ENCODE measurements at places on chromosomes 12 and 14.
A peak's percentile ranks its signal among the peaks of the same experiment; 100 is the strongest.

GRCh38 chr14:93974299-93974698 lies 2.1 kb downstream of the ASB2 start:
- no peak for DNase-seq

- DNase-seq, result no peak
Observed at GRCh38 chr12:115758183-115758582, 519.3 kb downstream of the MED13L start.

- DNase-seq, result no peak
Observed at GRCh38 chr14:83257466-83258439, 1724.1 kb upstream of the SEL1L start.

GRCh38 chr14:55097881-55098560 lies 31.0 kb upstream of the LGALS3 start:
- peak; percentile 79 for DNase-seq

DNA sequence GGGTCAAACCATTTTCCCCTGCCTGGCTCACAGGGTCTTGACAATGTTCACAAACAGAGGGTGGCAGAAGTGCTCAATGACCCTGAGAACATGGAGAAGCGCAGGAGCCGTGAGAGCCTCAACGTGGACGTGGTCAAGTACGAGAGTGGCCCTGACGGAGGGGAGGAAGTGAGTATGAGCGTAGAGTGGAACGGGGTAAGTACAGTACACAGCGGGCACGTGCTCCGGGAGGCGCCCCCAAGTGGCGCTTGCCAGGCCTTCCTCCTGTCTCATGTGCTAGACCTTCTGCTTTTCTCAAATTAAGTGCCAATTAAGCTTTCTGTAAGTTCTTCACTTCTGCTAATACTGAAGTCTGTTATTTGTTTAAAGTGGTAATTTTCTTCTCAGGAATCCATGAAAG lies 35.9 kb downstream of the XRCC3 start:
- DNase-seq, result no peak

GRCh38 chr14:64963611-64964010 lies 8.5 kb downstream of the RAB15 start:
- DNase-seq, result no peak

GRCh38 chr12:54941659-54942058 lies 42.9 kb downstream of the TESPA1 start:
- DNase-seq, result no peak

DNA sequence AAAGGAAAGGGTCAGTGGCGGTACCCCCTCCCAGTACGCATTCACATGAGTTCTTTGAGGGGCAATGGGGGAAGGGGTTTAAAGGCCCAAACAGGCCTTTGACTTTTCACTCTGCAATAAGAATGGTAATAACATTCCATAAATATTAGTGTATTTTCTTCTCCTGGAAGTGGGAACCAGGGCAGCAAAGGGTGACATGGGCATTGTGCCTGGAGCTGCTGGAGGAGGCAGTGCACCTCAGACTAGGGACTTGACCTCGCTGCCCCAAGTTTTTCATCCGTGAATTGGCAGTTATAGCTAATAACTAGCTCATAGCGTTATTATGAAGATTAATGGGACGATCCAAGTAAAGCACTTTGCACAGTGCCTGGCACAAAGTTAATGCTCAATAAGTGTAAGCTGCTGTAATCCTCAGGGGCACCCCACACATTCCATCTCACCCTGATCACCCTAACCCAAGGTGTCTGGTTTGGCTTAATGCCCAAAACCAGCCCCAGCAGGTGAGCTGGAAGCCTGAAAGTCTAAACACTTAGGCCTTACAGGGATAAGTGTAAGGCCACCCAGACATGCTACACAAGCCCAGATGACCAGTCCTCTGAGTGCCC lies 2.8 kb upstream of the KCNH3 start:
- peak; percentile 61 for DNase-seq

- no peak for DNase-seq
Observed at GRCh38 chr12:125492354-125493270, 427.4 kb downstream of the AACS start.

DNA sequence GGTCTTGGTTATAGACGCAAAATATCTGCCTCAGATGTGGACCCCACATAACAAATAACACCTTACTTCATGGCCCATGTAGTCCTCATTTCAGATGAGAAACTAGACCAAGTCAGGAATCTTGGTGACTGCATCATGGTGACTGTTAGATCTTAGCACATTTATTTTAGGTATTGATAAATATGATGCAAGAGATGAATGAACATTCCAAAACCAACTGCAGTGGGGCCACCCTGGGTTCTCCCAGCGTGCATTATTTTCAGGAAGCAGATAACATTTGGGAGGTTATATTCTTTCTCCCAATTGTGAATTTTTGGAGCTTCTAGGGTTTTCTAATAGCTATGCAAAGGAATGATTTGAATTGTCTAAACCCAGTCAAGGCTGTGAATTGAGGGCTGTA lies 55.2 kb upstream of the PTGR2 start:
- no peak for DNase-seq

DNA sequence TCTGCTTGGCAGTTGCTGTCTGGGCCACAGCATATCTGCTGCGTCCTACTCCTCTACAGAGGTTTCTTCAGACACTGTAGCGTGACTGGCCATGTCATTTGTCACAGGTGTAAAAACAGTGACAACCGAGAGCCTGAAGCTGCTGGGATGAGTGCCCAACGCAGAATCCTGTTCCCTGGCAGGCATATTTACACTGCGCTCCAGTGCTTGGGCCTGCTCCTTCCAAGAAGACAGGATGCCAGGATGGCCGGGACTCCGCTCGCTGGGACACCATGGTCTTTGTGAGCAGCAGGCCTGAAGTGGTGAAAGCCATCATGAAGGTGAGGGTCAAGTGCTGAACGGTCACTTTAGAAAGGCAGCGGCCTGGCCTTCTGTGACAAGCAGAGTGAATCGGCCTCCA lies 171.4 kb downstream of the EMP1 start:
- no peak for DNase-seq

DNA sequence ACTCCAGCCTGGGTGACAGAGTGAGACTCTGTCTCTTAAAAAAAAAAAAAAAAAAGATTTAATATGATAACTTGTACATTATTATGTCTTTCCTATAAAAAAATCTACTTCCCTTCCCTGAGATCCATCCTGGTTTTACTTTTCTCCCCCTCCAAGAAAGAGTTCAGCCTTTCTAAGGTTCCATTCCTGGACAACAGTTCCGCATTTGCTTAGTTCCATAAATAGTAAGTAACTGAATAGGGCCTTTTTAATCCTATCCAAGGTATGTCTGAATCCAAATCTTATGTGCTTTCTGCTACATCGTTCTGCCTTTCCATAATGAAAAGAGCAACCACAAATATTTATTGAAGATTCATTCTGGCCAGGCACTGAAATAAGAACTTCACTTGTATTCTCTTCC lies 187.8 kb downstream of the DACT1 start:
- DNase-seq, result no peak

- no peak for DNase-seq
Observed at GRCh38 chr12:87924149-87924548, 105.1 kb downstream of the C12orf50 start.

DNA sequence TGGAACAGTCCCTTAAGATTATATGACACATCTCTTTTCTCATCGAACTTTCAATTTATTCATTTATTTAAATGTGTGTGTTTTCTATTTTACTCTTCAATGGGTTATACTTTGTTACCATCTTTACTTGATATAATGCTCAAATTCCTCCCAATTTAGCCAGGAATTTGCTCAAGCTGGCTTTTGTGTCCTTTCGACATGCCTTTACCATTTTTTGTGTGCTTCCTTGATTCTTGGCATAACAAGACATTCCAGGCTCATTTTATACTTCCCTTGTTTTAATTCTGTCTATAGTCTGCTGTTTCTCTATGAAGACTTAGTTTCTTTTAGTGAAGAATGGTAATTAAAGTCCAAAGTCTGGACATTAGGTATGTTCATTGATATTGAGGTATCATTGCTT lies 315.8 kb downstream of the AEBP2 start:
- DNase-seq, result no peak

- no peak for DNase-seq
Observed at GRCh38 chr14:71324767-71325272, 417.6 kb downstream of the PCNX1 start.

DNA sequence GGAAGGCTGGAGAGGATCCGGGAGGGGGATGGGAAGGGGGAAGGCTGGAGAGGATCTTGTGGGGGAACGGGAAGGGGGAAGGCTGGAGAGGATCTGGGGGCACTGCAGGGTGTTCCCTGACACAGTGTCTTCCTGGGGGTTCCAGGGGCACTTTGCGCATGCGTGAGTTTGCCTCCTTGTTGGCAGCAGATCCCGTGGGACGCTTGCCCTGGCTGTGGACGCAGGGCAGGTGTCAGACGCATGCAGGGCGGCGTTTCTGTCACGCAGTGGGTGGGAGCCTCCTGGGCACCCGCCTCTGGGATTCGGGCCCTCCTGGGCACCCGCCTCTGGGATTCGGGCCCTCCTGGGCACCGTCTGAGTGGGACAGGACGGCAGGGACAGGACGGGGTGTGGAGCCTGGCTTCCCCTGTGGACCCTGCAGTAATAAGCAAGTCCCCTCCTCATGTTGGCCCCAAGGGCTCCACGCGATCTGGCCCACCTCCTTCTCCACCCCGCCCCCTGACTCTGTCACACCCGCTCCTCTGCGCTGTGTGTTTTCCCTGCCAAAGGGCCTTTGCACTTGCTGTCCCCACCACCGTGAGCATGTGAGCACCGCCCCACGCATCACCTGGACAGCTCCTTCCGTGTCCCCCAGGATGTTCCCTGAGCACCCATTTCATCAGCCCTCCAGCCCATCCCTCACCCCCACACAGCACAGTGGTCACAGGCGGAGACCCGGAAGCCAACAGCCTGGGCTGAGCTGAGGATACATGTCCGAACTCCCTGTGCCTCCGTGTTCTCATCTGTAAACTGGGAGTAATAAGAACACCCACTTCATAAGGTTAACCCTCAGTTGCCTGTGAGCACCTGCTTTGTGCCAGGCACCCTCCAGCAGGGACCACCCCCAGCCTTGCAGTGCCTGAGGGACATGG lies 4.4 kb downstream of the MMP17 start:
- no peak for DNase-seq

- no peak for DNase-seq
Observed at GRCh38 chr12:3367750-3368444, 123.1 kb upstream of the PRMT8 start.

DNA sequence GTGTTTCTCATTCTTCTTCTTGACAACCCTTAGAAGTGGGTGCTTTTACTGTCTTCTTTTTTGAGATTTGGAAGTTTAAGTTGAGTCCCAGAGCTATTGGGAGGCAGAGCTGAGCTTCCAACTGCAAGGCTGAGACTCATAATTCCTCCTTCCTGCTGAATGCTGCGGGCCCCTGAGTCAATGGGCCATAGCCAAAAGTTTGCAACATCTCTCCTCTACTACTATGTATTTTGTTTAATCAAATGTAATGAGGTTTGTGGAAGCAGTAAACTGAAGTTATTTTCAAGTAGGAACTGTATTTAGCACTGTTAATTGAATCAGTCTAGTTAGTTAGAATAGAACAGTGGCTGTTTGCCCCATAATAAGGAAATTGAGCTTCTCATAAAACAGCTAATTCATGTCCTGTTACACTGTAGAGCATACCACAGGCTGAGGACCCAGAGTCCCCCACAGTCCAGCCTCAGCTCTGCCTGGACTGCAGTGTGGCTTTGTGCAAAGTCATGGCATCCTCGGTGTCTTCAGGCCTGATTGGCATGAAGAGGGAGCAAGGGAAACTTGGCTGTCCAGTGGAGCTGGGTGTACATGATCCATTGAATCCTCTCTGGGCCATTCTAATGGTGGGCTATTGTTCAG lies 631.7 kb downstream of the VRK1 start:
- no peak for DNase-seq

- DNase-seq, result no peak
Observed at GRCh38 chr12:13697973-13698372, 283.4 kb downstream of the GRIN2B start.

DNA sequence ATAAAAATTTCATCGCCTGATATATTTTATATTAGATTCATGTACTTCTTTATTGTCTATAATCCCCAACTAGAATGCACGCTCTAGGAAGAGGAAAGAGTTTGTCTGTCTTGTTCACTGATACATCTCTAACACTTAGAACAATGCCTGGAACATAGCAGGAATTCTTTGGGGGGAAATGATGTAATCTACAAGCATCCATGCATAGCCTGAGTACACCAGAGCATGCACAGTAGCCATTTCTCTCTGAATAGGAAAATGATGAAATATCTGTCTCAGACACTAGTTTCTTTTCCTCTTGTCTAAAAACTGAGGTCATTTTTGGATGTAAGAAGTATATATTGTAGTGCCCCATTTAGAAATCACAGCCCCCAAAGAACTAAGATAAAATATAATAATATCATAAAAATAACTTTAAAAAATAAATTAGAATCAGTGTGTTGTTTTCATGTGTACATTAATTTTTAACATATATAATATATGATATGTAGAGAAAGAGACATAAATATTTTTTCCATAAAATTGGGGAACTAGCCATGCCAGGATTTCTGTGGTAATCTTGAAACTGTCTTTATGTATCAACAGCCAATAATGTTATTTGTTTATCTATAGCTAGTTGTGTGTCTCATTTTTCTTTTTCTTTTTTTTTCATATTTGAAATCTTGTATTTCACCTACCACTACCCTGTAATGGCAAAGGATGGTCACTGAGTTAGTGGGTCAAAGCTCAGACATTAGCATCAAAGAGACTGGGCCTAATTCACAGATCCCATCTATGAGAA lies 155.6 kb upstream of the TMCC3 start:
- no peak for DNase-seq
